ENCODE measurements at places on chromosomes 1 and 21.

DNA sequence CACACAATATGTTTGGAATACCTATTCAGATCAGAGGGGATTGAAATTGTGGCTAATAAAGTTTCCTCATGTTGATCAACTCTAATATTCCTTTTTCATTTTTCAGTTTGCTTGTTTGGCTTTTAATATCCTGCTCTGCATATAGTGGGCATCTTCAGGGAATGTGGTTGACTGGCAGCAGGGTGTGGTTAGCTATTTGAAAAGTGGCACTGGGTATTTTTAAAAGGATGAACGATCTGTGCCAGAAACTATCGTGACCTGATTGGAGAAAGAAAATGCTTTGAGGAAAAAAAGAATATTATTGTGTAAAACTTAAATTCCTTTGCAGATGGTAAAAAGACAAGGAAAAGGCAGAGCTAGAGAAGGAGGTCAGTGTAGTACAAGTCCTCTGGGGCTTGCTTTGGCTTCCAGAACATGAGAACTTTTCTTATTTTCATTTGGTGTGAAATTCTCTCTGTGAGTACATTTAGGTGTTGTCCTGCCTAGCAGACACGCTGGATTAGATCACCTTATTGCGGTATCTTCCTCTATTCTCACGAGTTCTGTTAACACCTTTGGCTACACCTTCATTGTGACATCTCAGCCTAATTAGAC lies 329.7 kb upstream of the SNX7 start:
- DNase-seq = no peak

- DNase-seq = no peak
Observed at GRCh38 chr1:15123925-15124324, 29.6 kb upstream of the TMEM51 start.

DNA sequence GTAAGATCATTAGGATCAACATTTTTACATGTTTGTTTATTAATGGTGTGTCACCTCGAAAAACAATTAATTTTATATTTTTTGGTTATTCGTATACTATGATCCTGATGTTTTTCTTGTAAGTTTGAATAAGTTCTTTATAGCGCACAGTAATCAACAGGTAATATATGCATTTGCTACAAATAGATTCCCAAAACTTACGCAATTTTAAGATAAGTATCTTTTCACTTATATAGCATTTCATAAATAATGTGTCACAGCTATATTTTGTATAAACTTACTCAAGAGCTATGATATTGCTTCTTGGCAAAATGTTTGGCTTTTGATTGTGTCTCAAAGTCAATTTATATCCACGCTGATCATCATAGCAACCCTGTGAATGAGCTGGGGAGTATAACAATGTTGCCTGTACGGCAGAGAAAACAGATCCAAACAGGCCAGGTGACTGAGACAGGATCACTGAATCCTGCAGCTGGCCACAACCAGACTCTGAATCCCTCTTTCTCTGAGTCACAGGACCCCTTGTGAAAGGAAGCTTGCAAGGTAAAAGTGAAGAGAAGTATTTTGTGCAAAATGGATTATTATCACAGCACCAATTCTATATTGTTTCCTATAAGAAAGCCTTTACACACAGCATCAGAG lies 48.6 kb downstream of the GNG12 start:
- no peak for DNase-seq

DNA sequence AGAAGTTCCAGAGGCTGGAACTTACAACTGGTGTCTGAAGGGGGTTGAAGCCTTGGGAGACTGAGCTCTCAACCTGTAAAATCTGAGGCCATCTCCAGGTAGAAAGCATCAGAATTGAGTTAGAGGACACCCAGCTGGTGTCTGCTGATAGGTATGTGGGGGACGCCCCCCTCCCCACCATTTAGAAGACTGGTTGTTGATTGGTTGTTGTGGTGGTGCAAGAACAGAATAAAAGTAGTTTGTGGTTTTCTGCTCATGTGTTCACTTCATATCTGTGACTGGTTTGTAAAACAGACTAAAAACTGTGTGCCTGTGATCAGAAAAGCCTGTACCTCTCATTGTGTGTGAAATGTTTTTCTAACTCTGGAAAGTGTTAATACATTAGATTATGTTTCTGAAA lies 33.2 kb upstream of the PDE4B start:
- no peak for DNase-seq

- no peak for DNase-seq
Observed at GRCh38 chr1:237814319-237814924, 76.3 kb downstream of the ZP4 start.

DNA sequence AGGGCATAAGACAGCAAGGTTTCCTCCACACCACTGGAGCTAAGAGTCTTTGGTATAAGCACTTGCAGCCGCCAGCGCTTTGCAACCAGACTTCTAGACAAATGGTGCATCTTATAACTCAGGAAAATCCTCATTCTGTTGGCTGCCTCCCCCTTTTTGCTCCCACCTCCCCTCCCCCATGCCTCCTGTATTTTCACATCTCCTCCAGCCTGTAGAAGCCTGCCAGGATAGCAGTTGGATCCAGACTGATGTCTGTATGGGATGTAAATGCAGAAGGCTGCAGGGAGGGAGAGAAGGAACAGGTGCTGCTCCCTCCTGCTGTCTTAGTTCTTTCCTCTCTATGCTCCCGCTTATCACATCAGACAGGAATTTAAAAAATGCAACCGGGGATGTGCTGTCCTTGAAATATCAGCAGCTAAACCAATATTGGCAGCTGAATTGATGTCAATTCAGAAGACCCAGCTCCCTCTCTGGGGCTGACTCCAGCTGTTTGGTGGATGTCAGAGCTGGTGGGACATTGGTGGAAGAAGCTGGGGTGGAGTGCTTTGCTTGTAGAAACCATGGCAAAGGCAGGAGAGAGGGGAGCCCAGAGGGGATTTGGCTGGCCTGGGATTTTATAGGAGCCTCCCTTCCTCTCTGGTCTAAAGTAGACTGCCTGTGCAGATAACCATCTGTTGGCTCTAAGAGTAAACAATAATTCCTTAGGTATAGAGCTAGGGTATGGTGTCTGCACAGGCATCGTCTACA lies 53.5 kb downstream of the NFASC start:
- DNase-seq = no peak

DNA sequence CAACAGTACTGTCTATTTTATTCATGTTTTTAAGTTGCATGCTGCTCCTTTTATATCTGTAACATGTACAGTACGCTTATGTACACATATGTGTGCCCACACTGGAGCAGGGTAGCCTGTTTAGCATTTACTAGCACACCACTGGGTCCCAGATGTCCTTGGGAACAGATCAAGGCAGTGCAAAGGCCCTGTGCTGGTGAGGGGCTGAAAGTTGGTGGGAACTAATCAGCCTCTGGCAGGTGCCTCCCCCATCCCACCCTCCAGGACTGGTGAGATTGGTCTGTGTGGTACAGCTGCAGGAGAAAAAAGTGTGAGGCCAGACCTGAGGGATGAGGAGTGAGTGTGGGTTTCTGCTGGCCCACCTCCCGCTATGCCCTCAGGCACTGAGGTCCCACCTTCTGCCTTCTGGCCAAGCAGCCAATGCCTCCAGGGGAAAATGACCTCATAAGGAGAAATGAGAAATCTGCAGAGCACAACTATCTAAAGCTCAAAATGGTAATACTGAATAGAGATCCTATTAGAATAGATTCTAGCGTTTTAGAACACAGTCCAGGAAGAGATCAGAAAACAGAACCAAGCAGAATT lies 58.9 kb downstream of the POFUT2 start:
- no peak for DNase-seq

- DNase-seq = no peak
Observed at GRCh38 chr1:72365693-72366092, 83.4 kb upstream of the NEGR1 start.

- no peak for DNase-seq
Observed at GRCh38 chr1:160365325-160365724, 1.5 kb upstream of the NHLH1 start.

DNA sequence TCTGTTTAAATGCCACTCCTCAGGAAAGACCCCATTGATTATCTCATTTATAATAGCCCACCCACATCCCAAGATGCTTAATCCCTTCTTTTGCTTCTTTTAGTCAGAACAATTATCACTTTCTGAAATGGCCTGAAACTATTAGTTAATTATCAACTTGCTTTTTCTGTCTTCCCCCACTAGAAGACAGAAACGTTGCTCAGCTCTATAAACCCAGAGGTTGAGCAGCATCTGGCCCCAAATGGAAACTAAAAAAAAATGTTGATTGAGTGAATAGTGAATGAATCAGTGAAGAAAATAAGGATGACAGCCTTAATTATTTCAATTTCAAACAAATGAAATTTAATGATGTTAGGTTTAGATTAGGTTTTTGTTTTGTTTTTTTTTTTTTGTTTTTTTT lies 38.2 kb upstream of the PIGC start:
- DNase-seq = no peak

DNA sequence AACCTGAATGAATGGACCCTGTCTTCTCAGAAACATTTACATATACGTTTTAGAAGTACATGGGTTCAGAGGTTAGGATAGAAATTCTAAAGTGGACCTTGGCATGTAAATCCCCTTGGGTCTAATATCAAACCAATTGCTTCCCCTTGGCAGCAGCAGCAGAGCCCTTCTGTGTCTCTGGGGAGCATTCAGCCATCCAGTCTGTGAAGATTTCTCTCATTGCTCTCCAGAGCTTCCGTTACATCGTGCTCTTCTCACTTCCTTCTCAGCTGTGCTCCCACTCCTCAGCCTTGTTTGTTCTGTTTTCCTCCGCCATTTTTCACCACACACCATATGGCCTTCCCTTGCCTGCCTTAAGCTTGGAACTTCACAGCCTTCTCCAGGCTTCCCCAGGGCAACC lies 61.5 kb upstream of the ATP1B1 start:
- no peak for DNase-seq

DNA sequence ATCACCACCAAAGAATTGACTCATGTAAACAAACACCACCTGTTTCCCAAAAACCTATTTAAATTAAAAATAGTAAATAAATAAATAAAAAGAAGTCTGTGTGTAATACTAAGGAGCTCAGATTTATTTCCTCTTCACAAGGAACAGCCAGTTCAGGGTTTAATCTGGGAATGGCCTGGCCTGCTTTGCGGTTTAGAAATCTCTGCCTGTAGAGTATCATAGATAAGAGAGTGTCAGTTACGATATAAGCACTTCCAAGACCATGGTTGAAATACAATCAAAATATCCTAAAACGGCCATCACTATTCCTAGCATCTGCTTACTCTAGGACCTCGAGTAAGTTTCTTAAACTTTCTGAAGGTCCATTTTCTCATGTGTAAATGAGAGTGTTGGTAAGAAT lies 274.4 kb downstream of the PLPP3 start:
- no peak for DNase-seq

GRCh38 chr1:151729157-151729965 lies 8.0 kb downstream of the RIIAD1 start:
- no peak for DNase-seq

GRCh38 chr1:151145304-151146071 lies 943 bp downstream of the SEMA6C start:
- no peak for DNase-seq

GRCh38 chr1:32901823-32902534 lies 790 bp upstream of the TMEM54 start:
- no peak for DNase-seq

DNA sequence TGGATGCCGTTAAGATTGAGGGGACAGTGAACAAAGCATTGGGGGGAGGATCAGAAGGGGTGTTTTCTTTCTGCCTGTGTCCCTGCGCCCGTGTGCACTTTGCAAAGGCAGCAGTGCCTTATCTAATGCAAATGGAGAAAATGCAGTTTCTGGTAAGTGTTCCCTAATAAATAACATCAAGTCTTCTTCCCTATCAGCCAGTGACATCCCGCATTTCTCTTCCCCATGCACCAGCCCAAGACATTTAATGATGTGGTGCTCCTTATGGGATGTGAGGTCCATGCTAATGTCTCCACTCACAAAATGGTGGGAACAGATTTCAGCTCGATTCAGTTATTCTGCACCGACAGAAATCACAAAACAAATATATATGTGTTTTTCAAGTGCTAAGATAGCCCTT lies 111.8 kb downstream of the PBX1 start:
- no peak for DNase-seq

- DNase-seq = no peak
Observed at GRCh38 chr1:209752890-209753289, 3.0 kb upstream of the TRAF3IP3 start.

DNA sequence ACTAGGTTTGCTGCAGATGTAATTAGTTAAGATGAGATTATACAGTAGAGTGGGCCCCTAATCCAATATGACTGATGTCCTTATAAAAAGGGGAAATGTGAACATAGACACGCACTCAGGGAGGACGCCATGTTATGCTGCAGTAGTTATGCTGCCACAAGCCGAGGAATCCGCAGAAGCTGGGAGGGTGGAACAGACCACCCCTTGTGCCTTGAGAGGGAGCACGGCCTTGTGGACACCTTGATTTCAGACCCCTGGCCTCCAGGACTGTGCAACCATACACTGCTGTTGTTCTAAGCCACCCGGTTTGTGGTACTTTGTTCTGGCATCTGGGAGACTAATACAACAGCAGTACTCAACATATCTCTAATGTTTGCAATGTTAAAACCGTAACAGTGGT lies 57.9 kb upstream of the HIVEP3 start:
- no peak for DNase-seq

DNA sequence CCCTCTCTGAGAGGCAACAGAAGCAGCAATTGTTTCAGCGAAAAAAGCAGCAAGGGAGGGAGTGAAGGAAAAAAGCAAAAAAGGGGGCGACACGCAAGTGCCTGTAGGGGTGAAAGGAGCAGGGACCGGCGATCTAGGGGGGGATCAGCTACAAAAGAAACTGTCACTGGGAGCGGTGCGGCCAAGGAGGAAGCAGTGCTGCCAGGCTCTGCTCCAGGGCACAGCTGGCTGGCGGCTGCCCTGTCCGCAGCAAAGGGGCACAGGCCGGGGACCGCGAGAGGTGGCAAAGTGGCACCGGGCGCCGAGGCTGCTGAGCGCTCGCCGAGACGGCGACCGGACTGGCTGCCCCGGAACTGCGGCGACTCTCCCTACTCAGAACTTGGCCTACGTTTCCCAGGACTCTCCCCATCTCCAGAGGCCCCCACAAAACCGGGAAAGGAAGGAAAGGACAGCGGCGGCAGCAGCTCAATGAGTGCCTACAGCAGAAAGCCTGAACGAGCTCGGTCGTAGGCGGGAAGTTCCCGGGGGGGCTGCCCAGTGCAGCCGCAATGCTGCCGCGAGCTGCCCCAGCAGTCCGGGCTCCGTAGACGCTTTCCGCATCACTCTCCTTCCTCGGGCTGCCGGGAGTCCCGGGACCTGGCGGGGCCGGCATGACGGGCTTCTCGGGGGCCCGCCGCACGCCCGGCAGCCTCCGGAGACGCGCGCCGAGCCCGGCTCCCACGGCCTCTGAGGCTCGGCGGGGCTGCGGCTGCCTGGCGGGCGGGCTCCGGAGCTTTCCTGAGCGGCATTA lies 1.0 kb upstream of the CDKN2C start:
- DNase-seq = peak; percentile 72

- DNase-seq = no peak
Observed at GRCh38 chr1:206068314-206068713, 15.3 kb downstream of the RHEX start.
